ENCODE measurements at places on chromosomes 2 and 18.

GRCh38 chr2:142849820-142850219 is 27.6 kb upstream of the KYNU start:
- no peaks in the 10 kb centered on the region for H3K27me3 ChIP-seq
- H3K4me3 ChIP-seq = no peak overlapping the region
- no peaks in the 10 kb centered on the region for H3K4me1 ChIP-seq

DNA sequence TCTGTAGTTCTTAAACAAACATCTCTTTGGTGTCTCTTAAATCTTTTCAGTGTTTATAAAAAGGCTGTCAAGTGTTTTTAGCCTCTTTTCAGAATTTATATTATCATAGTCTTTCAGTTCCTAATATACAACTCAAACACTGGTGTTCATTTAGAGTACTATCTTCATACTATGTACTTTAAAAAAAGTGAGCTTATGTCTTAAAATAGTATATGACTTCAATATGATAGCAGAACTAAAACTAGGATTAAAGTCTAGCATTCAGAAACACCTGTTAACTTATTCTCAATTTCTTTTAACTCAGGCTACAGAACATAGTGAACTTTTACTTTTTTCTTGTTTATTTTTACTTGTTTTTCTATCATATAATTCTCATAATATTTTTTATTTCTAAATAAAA is 14.7 kb upstream of the IKZF2 start:
- no peaks in the 10 kb centered on the region for H3K36me3 ChIP-seq
- no peak for DNase-seq
- H3K4me3 ChIP-seq = no peak overlapping the region
- peaks cover 10% of the 10 kb centered on the region for H3K4me1 ChIP-seq
- no peaks in the 10 kb centered on the region for H3K27me3 ChIP-seq

- H3K4me3 ChIP-seq = no peak overlapping the region
- H3K27me3 ChIP-seq = no peaks in the 10 kb centered on the region
- peaks cover 17% of the 10 kb centered on the region for H3K36me3 ChIP-seq
- H3K4me1 ChIP-seq = no peaks in the 10 kb centered on the region
Observed at GRCh38 chr2:128017561-128017960, 10.3 kb downstream of the SAP130 start.

DNA sequence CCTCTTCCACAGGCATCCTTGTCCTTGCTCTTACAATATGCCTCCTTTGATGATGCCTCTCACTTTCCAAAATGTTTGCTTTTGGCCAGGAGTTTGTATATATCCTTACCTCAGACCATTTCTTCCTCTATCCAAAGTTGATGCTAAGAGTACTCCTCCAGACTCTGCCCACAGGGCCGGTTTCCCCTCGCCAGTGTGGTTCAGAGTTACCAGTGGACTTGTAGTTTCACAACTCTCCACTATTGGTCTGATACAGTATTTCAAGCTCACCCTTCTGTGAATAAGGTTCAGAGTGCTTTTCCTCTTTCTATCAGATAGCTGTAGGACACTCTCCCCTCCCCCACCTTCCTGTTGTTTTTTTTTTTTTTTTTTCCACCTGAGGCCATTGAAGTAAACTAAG is 42.2 kb upstream of the LINC00305 start:
- H3K27me3 ChIP-seq = no peaks in the 10 kb centered on the region
- no peak overlapping the region for H3K4me3 ChIP-seq
- no peaks in the 10 kb centered on the region for H3K36me3 ChIP-seq
- no peak for DNase-seq
- peaks cover 5% of the 10 kb centered on the region for H3K4me1 ChIP-seq

- H3K27ac ChIP-seq = peak overlapping the region; percentile 75
- H3K36me3 ChIP-seq = no peaks in the 10 kb centered on the region
- H3K4me3 ChIP-seq = peak overlapping the region; percentile 22
- DNase-seq = peak; percentile 91
- peaks cover 20% of the 10 kb centered on the region for H3K4me1 ChIP-seq
- no peaks in the 10 kb centered on the region for H3K27me3 ChIP-seq
Observed at GRCh38 chr2:26011990-26012856, 21.7 kb upstream of the RAB10 start.

- H3K4me1 ChIP-seq = peaks cover 13% of the 10 kb centered on the region
- no peak overlapping the region for H3K27ac ChIP-seq
- DNase-seq = peak; percentile 79
- peaks cover 81% of the 10 kb centered on the region for H3K27me3 ChIP-seq
- peak overlapping the region; percentile 62 for H3K4me3 ChIP-seq
- no peaks in the 10 kb centered on the region for H3K36me3 ChIP-seq
Observed at GRCh38 chr2:127422559-127423477, 4.6 kb downstream of the PROC start.

DNA sequence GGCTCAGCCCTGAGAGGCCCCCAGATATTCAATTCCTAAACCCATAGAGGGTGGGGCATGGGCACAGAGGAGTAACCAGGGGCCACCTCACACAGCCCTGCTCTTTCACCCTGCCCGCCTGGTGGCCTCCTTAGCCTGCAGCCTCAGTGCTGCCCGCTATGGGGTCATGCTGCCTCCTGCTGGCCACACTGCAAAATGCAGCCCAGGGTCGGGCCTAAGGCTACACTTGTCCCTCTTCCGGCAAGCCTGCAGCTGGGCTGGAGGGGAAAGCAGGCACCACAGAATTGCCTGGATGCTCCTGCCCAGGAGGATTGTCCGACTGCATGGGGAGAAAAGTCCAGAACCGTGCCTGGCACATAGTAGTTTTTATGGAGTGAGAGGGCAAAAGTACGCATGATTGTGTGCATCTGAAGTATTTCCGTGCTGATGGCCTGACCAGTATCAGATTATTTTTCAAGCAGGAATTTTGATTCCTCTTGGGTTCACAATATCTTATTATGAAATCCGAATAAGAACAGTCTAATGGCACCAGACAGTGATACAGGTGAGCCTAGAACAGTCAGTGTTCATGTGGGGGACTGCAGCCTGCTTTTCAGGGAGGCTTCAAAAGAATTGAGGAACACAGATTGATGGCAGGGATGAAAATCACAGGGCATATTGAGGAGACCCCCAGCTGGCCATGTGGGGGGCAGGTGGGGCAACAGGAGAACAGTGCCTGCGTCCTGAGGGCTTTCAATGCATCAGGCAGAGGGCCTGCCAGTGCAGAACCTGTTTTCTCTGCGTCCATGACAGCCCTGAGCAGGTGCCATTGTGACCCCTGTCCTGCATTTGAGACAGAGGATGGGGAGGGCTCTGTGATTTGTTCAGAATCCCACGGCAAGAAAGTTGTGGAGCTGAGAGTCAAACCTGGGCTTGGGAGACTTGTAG is 51.2 kb upstream of the ALPP start:
- H3K27ac ChIP-seq = no peak overlapping the region
- H3K4me1 ChIP-seq = no peaks in the 10 kb centered on the region
- H3K36me3 ChIP-seq = no peaks in the 10 kb centered on the region
- DNase-seq = peak; percentile 81
- no peak overlapping the region for H3K4me3 ChIP-seq

- DNase-seq = peak; percentile 55
- H3K27me3 ChIP-seq = peaks cover 10% of the 10 kb centered on the region
- H3K4me1 ChIP-seq = peaks cover 28% of the 10 kb centered on the region
- H3K4me3 ChIP-seq = no peak overlapping the region
- H3K27ac ChIP-seq = no peak overlapping the region
Observed at GRCh38 chr2:25669520-25669919, 3.9 kb downstream of the DTNB start.

DNA sequence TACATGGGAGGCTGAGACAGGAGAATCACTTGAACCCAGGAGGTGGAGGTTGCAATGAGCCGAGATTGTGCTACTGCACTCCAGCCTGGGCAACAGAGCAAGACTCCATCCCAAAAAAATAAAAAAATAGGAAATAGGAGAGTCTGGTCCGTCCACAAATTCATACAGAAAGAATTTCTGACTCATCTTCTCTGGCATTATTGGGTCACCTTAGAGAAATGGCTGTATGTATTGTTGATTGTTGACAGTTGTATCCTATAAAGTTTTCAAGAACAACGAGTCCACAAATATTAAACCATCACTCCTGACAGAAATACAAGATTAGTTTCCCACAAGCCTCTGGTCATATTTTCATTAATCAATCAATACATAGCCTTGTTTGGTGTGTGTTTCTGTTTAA is 20.4 kb downstream of the RBM43 start:
- H3K4me3 ChIP-seq = no peak overlapping the region
- no peaks in the 10 kb centered on the region for H3K36me3 ChIP-seq
- no peak overlapping the region for H3K27ac ChIP-seq
- no peaks in the 10 kb centered on the region for H3K27me3 ChIP-seq

DNA sequence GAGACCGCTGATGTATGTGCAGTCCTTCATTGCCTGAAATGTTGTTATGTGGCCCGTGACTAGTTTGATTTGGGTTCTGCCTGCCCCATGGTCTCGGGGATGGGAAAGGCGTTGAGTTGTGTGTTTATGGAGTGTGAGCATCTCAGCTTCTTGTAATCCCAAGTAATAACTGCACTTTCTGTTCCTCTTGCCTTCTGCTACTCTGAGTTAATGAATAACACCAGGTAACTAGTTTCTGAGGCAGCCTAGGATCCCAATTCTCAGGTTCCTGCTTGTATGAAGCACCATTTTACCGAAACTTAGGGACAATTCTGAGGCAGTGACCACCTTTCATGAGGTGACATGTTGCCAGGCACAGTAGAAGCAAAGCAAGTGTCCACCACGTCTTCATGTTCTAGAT is 170.0 kb downstream of the ALK start:
- no peak overlapping the region for H3K4me3 ChIP-seq
- no peaks in the 10 kb centered on the region for H3K4me1 ChIP-seq
- no peak overlapping the region for H3K27ac ChIP-seq
- DNase-seq = no peak
- no peaks in the 10 kb centered on the region for H3K27me3 ChIP-seq

DNA sequence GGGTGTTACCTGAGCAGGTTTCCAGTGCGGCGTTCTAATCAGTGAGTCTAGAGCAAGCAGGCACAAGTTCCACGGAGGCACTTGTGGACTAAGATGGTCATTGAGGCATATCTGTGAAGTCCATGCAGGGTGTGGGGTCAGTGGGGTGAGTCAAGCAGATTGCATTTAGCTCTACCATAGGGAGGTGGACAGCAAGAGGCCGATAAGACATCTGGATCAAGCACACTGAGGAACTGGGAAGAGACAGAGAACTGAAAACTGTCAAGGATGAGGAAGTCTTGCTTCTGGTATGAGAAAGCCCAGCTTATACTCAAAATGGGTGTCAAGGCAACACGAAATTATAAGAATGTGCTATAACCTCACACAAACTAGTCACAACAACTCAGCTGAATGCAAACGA is 61.2 kb upstream of the SLC39A10 start:
- DNase-seq = no peak
- H3K4me1 ChIP-seq = peaks cover 11% of the 10 kb centered on the region
- no peak overlapping the region for H3K4me3 ChIP-seq
- H3K27me3 ChIP-seq = no peaks in the 10 kb centered on the region
- H3K27ac ChIP-seq = no peak overlapping the region
- no peaks in the 10 kb centered on the region for H3K36me3 ChIP-seq

GRCh38 chr2:137237055-137237454 is 471.7 kb downstream of the THSD7B start:
- H3K27ac ChIP-seq = no peak overlapping the region
- no peak for DNase-seq
- no peaks in the 10 kb centered on the region for H3K4me1 ChIP-seq
- H3K4me3 ChIP-seq = no peak overlapping the region
- no peaks in the 10 kb centered on the region for H3K27me3 ChIP-seq
- H3K36me3 ChIP-seq = no peaks in the 10 kb centered on the region

DNA sequence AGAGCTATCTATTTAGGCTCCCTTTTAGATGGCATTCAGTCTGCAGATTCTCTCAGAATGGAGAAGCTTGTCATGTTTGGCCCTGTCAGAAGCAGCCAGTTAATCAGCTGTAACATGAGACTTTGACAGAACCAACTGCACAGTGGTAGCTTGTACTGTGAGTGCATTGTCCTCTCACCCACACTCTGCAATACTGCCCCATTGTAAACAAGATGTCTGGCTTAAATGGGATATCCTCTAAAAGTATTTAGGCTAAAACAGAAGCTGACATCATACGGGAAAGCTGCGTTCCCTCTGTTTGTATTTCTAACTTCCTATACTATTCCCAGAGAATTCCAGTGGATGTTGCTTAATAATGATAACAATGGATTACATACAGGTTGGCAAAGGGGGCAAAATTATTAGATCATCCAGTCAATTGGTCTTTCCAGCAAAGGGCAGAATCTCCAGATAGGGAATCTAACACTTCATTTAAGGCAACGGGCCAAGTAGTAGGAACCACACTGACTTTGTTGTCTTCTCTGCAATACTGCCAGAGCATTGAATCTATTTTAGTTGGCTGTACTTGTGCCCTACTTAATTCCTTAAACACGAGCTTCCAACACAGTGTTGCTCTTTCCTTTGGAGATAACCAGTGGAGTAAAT is 15.4 kb upstream of the STAT4 start:
- H3K4me1 ChIP-seq = peaks cover 15% of the 10 kb centered on the region
- no peak overlapping the region for H3K4me3 ChIP-seq
- H3K36me3 ChIP-seq = no peaks in the 10 kb centered on the region
- no peak overlapping the region for H3K27ac ChIP-seq
- H3K27me3 ChIP-seq = no peaks in the 10 kb centered on the region

DNA sequence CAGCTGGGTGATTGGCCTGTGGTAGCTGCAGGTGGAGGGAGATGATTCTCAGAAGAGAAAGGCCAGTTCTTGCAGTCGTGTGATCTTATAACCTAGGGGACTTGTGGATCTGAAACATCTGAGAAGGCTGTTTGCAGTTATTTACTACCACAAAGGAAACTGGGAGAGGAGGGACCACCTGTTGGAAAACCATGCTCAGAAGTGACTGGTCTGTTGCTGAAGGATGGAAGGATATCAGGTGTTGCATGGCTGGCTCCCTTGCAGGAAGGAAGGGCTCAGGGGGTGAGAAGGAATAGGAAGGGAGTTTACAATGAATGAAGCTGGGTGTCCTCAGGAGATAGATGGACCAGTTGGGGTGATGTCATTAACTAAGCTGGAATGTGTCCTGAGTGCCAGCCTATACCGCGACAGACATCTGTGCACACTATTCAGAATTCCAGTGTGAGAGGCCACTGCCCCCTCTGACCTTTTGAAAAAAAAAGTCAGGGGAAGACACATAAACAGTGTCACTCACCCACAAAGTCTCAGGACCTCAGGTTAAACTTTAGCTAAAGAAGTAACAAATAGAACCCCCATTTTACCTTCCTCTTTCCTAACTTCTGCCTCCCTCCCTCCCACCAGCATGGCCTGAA is 17.5 kb downstream of the IGFBP2 start:
- H3K27ac ChIP-seq = peak overlapping the region; percentile 19
- peaks cover 27% of the 10 kb centered on the region for H3K4me1 ChIP-seq
- H3K27me3 ChIP-seq = no peaks in the 10 kb centered on the region
- H3K36me3 ChIP-seq = peaks cover 5% of the 10 kb centered on the region

DNA sequence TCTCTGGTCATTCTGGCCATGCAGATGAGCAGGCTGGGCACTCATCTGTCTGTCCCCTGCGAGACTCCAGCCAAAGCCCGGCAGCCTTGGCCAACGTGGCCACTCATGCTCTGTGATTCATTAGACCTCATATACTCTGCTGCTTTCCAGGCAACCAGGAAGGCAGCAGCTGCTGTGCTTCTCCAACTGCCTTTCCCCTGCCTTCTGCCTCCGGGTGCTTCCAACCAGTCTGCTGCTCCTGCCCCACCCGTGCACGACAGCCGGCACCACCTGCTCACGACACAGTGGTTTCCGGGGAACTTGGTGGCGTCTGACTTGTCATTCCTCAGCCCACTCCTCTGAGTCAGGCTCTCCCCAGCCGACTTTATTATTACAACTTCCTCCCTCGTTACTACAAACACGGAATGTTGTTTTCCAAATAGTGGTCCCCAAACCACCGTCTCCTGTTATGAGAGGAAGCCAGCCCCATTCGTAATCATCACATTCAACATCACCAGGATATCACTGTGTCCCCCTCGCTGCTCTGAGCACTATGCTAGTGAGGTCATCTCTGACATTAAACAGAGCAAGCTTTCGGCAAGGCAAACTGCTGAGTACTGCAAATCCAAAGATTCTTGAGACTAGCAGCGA is 392.4 kb downstream of the ALK start:
- H3K27me3 ChIP-seq = no peaks in the 10 kb centered on the region
- no peak overlapping the region for H3K27ac ChIP-seq
- no peaks in the 10 kb centered on the region for H3K4me1 ChIP-seq
- no peak overlapping the region for H3K4me3 ChIP-seq
- no peak for DNase-seq
